ENCODE measurements at places on chromosomes 2 and 18. TPM values are rescaled to one million over a fixed set of nuclear protein-coding genes. Genes with fewer than 3 reads are reported as not detected.

DNA sequence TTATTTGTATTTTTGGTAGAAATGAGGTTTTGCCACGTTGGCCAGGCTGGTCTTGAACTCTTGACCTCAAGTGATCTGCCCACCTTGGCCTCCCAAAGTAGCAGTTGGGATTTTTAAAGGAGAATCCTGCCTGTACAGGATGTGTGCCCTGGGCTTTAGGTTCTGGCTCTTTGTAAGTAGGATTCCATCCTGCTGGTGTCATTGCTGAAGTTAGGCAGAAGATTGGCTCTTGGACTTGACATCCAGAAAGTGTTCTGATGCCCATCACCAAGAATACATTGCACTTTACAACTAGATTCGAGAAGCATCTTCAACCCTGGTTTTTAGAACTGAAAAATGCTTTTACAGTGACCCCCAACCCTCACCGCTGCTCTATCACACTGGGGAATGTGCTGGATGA is 4.4 kb upstream of the TWIST2 start:
- DNase-seq, result no peak

- DNase-seq, result no peak
Measured at GRCh38 chr2:108182489-108182888, 57.3 kb upstream of the SULT1C3 start.

DNA sequence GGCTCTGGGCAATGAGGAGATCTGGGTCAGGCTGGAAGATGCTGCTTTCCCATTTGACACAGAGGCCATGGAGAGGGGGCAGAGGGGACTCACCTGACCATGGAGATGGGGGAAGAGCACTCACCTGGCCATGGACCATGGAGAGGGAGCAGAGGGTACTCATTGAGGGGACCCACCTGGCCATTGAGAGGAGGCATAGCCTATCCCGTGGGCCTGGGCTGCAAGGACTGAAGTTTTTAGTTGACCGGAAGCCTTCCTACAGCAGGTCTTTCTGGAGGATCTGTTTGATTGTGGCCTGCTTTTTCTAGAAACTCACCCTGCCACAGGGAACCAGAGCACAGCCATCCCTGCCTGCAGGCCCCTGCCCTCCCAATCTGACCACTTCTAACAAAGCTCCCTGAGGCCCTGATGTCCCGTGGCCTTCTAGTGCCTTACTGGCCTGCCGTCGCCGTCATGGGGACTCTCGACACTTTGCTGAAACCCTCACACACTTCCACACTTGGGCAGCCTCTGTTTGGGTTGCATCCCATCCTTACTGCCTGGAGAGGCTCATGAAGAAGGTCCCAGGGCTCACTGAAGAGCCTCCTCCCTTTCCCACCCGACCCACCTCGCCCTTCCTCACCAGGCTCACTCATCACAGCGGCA is 5.1 kb upstream of the PROM2 start:
- DNase-seq, result no peak

GRCh38 chr2:237727363-237727762 is 71.2 kb upstream of the RBM44 start:
- no peak for DNase-seq

DNA sequence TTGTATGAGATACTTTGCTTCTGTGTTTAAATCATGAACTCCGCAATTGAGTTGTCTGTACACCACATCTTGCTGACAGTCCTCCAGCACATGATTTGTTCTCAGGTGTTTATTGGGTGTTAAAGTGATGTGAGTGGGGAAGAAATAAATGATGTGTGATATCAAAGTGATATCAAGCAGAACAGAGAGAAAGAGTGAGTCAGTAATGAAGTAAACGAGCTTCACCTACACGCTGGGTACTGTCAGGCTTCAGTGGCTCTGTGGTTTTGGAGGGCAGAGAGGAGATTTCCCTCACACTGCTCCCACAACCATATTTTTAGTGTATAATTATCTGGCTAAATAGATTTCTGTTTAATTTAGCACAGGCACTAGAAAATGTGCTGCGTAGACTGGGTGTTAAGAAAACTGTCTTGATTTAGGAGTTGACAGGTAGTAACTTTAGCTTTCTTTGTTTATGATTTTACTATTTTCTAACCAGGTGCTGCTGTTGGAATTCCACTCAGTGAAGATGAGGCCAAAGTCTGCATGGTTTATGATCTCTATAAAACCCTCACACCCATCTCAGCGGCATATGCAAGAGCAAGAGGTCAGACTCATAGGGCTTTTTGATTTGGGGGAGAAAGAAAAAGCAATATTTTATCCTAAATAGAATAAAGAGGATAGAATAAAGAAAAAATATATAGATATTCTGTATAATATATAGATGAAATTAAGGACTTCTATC is 21.2 kb downstream of the ATIC start:
- no peak for DNase-seq

Gene MYCN
- total RNA-seq, result 1.8 TPM

Gene KIF1A
- total RNA-seq, result 1.2 TPM

DNA sequence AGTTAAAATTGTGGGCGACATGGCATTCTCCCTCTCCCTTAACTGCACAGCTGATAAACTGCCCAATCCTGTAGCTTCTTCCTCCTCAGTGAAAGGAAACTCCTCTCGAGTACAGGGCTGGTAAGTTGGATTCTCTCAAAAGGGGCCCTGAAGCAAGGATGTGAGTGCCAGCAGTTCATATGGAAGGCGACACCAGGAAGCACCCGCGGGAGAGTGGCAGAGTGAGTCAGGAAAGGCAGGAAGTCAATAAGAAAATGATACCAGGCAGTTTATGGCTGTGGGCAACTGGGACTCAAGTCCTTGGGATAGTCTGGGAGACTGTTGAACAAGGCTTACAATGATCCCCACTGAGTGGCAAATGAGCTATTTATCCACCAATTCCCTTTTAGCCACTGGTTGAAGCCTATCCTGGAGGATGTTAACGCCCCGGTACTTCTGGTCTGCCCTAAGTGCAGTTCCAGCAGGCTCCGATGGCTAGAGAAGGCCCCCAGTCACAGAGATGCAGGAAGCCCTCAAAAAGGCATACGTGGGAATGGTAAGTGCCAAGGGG is 34.8 kb downstream of the ABHD3 start:
- DNase-seq, result no peak

DNA sequence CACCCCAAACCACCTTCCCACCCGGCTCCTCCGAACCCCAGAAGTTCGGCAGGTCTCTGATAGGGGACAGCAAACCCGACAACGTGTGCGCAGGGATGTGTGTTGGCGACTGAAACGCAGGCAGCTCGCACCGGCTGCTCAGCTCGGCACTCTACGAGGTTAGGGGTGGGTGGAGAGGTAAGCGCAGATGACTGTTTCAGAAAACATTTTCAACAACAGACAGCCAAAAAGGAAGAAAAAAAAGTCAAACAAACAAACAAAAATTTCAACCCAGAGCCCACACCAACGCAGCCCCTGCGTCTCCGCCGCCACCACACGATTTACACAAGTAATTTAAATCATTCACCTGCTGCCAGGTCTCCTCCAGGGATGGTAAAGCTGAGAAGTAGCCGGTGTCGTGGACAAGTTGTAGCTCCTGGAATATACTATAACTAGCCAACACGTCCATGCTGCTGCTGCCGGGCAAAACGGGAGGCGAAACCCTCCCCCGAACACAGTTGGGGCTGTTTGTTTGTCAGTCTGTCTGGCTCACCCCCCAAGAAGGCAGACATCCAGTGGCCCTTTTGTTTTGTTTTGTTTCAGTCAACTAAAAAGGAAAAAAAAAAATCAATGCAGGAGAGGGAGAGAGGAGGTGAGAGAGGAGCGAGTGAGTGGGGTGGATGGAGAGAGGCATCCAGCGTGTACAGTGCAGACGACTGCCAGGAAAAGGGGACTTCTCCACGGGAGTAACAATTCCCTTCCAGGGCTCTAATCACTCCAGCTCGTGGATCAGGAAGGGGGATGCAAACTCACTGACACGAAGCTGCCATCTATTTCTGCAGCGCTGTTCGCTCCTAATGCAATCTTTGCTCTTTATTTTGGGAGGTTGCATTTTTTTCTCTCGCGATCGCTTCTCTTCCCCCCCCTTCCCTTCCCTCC is at the start of gene KLF7:
KLF7 (minus strand) TSS at position 828 of the 918 bp plus-strand sequence; CDS start at position 448, 380 bp downstream.
- DNase-seq, result no peak

Gene GRB14
- 3.2 TPM for total RNA-seq

DNA sequence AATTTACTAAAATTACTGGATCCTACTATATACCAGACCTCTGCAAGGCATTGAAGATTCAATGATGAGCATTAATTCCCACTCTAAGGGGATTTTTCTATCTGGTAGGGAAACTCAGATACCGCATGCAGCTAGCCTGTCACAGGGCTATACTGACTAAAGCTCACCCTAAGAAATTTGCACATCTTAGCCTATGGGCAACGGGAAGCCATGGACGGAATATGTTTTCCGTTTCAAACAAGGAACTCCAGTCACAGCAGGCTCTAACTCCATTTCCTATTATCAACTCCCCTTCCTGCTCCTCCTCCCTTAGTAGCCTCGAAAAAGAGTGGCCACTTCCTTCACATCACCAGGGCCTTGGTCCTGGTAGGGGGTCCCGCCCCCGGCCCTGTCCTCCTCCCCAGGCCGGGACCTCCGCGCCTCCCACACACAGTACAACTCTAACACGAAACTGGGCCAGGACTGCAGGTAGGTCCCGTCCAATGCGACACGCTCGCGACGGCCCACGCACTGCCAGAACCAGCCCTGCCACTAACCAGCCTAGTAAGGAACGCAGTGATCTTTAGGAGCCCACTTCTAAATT is 659 bp upstream of the COX5B start:
- no peak for DNase-seq

Gene SCN7A
- not detected for total RNA-seq

DNA sequence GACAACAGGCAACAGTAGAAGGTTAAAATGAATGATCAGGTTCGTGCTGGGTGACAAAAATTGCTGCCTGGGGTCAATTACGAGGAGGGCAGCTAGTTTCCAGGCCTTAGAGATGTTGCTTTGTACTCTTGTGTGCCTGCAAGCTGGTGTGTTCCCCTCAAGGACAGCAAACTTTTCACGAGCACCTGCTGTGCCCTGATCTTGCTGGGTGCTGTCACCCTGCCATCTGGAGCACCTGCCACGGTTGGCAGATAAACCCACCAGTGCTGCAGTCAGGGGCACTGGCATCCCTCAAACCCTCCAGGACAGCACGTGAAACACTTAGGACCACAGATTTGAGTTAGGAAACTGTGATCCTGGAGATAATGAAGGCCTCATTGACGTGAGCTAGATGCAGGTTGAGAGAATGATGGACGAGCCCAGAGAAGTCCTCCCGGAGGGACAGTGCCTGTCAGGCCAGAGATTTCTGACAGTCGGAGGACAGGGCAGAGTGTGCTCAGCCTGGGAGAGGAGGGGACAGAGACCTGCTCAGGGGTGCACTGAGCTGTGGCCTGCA is 104.3 kb upstream of the RAB12 start:
- no peak for DNase-seq

Gene ZNF512
- total RNA-seq, result 18.8 TPM

DNA sequence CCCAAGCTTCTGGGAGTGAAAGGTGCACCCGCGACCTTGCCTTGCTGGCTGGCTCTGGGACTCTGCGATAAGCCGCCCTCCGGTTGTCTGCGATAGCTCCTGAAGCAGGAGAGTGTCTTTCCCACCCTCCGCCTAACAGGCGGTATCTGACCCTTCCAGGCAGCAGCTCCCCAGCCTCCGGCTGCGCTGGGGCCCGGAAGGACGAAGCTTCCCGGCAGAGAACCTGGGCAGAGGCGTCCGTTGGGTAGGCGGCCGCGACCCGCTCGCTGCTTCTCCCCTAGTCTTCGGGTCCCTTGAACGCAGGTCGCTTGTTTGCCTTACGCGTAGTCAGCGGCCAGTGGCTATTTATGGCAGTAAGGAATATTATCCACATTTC is 446 bp upstream of the RHBDD1 start:
- DNase-seq, result no peak

- DNase-seq, result no peak
Measured at GRCh38 chr2:172865422-172865821, 129.8 kb downstream of the RAPGEF4 start.

Gene GPR75
- 2.9 TPM for total RNA-seq

DNA sequence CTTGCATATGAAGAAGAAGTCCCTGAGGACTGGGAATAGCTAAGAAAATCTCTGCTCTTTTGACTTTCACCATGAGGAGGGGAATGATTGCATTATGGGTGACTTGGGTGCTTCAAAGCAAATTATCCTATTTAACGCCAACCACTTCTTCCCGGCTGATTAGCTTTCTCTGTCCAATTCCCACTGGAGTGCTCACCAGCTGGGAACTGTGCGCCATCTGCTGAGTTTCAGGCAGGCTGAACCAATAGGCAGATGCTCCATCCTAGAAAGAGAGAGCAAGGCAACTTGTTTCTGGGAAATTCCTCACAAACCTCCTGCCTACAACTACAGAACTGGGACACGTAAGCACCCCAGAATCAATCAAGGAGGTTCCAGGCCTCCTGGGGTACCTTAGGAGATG is 49.4 kb downstream of the POLE4 start:
- no peak for DNase-seq

DNA sequence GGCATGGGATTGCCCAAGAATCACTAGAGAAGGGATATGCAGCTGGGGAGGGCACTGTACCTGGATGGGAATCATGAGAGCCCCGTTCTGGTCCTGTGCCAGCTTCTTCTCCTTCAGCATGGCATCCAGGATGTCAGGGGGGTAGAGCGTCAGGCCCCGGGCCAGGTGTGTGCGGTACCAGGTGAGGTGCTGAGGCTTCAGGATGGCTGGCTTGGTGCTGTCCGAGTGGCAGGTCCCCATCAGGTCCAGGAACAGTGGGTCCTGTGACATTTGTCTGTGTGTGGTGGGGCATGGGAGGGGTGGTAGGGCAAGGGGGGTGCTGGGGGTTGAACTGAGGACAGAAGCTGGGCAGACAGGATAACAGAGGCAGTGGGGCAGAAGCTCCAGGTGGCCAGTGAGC is 13.2 kb downstream of the CFAP65 start:
- no peak for DNase-seq

DNA sequence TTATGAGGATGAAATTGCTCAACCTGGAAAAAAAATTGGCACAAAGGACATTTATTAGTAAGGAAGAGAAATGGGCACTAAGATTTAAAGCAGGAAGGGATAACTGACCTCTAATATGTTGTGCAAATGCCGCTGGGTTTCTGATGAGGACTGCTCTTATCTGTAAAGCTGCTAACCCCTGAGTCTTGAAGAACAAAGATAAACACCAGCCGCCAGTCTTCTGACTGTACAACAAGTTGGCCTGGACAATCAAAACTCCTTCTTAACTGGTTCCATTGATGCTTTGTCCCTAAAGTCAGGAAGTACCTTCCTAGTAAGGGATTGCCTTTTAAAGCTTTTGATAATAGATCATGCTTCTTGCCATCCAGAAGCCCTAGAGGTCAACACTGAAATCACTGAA is 301.8 kb downstream of the TRIB2 start:
- DNase-seq, result no peak

- no peak for DNase-seq
Measured at GRCh38 chr2:65549257-65549627, 116.8 kb upstream of the SPRED2 start.

Gene MROH2A
- total RNA-seq, result not detected

GRCh38 chr2:118945881-118946280 is 3.9 kb downstream of the MARCO start:
- DNase-seq, result no peak

DNA sequence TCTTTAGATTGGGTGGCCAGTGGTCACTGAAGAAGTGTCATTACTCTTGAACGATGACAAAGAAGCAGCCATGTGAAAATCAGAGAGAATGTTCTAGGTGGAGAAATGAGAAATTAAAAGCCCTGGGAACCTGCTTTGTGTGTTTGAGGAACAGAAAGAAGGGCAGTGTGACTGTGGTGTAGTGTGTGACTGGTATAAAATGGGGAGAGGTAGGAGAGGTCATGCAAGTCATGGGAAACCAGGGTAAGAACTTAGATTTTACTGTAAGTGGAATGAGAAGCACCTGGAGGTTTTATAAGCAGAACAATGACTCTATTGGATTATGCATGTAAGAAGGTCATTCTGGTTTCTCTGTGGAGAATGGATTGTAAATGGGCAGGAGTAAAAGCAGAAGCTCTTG is 12.2 kb downstream of the ICOS start:
- DNase-seq, result no peak

GRCh38 chr18:52903857-52904256 is 563.9 kb downstream of the DCC start:
- no peak for DNase-seq

Measured in glomerular endothelial cell (primary cell).